ENCODE measurements at places on chromosomes 1 and 21.

- DNase-seq: no peak
Measured at GRCh38 chr1:18473195-18473815, 7.4 kb upstream of the KLHDC7A start.

GRCh38 chr1:214187121-214187900, 93.6 kb upstream of the SMYD2 start:
- DNase-seq: no peak

DNA sequence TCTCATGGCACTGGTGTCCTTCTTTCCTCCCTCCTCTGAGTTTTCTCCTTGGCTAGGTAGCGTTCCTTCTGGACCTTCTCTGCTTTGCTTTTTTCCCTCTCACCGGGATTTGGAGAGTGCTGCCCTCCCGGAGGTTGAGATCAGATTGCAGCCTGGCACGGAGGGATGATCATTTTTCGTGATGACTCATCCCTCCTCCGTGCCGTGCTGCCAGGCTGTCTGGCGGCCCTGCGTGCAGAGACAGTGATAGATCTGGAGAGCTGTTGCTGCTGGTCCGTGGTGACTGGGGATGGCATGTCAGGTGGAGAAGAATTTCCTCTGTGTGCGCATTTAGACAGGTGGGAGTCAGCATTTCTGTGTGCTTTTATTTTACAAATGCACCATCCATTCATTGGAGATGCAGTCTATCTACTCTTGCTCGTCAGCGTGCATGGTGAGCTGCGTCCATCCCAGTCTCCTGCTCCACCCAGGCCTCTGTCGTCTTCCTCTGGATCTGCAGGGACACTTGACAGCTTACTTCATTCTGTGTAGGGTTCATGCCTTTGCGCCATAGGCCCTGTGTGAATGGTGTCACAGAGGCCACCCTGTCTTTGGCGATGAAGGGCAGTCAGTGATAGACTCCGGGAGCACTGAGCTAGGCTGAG, 104.4 kb downstream of the PCBP3 start:
- no peak for DNase-seq

DNA sequence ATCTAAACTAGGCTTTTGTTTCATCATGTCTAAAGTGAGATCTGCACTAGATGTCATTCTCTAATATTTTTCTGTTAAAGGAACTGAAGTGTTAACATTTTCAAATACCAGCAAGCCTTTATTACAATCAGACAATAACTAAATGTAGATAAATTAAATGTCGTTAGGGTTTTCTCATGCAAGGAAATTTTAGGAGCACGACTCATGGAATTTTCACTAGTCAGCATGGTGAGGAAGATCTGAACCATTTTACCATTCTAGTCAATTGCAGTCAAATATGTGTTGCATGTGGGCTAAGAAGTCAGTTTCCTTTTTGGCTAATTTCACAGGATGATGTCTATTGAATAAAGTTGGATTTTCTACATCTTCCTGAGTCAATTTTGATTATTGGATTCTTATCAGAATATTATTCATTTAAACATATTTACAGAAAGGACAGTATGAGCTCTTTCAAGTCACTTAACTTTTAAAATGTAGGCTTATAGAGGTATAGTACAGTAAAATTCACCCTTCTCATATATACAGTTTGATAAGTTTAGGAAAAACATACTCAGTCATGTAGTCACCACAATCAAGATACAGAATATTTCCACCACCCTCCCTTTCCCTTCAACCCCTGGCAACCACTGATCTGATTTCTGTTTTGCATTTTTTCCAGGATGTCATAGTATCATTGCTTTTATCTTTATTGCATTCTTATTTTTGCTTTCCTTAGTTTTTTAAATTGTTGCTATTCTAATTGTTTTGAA, 9.2 kb downstream of the GCSAML start:
- DNase-seq: no peak

- no peak for DNase-seq
Measured at GRCh38 chr1:78718566-78718965, 68.9 kb downstream of the IFI44 start.

DNA sequence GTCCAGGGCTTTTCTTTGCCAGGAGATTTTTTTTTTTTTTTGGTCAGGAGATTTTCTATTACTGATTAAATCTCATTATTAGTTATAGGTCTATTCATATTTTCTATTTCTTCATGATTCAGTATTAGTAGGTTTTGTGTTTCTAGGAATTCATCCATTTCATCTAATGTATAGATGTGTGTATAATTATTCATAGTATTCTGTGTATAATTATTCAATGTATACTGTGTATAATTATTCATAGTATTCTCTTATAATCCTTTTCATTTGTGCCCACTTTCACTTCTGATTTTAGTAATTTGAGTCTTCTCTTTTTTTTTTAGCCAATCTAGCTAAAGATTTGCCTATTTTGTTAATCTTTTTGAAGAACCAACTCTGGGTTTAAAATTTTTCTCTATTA, 12.3 kb upstream of the PNRC2 start:
- DNase-seq: no peak

DNA sequence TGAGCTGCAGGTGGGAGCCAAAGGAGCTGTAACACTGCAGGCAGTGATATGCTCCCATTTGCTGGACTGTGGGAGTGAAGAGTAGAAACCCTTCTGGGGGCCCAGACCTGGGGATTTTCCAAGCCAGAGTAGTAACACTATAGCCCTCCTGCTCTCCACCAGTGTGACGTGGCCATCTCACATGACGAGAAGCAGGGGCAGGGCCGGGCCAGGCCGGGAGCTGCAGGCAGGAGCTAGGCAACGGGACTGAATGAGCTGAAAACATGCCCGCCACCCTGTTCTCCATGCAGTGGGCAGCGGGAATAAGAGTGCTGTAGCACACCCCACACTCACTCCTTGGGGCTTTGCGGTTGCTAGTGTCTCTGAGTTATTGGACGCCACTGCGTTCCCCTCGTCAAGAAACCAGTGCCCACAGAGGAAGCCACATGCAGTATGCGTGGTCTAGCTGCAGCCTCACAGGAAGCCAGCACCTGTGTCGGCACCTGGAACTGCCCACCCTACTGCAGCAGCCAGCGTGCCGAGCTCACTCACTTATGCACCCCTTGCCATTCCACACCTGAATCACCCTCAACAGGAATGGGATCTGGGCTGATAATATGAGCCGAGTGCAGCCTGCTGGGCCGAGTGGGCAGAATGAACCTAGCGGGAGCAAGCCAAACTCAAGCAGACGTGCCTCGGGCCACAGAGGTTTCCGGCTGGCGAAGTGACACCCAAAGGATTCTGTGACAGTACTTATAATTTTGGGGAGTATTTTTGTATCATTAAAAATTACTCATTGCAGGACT, 1389.6 kb downstream of the KCNT2 start:
- no peak for DNase-seq

GRCh38 chr1:244496186-244496585, 35.1 kb downstream of the CATSPERE start:
- DNase-seq: no peak

DNA sequence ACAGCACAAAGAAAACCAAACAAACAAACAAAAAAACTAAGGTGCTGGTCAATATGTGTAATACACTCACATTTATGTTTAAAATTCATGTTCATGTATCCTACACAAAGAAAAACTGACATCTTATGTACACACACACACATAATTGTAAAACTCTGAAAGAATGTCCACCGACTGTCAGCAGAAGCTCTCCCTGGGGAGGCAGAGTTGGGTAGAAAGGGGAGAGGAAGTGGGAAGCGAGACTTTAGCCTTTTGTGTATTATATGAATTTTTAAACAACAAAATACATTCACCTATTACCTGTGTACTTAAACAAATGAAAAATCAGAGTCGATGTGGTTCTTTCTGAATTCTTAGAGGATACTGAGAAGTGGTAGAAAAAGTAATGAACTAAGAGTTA, 88.3 kb downstream of the ABCA4 start:
- DNase-seq: no peak

GRCh38 chr1:205343431-205344065, 13.2 kb downstream of the KLHDC8A start:
- DNase-seq: no peak
